ENCODE measurements at places on chromosomes 5 and 9.

DNA sequence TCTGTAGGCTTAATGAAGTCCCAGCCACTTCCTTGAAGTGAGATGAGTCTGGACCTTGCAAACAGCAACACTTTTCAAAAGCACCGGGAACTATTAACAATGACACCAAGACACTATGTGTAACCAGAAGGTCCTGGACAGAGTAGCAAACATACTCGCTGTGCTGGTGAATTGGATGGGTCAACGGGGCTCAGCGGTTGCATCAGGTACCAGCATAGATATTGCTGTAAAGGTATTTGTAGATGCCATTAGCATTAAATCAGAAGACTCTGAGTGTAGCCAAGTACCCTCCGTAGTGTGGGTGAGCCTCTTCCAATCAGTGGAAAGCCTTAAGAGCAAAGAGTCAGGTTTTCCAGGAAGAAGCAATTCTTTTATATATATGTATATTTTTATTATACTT lies 140.5 kb downstream of the IRX2 start:
- no peak for DNase-seq

GRCh38 chr5:25119650-25120049 lies 474.9 kb upstream of the CDH10 start:
- no peak for DNase-seq

DNA sequence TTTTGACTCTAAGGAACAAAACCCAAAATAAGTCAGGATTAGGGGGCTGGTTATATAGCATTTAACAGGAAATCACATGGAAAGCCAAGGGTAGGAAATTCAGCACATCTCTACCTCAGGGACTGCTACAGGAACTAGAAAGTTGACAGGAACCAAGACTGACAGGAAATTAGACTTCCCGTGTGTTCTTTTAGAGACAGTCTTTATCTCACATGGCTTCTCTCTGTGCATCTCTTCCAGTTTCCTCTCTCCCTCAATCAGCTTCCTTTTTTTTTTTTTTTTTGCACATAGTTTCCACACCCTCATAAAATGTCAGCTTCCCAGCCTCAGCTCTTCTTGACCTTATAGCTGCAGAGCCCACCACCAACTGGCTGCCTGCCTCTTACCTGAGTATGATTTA lies 4.8 kb downstream of the RECK start:
- no peak for DNase-seq

DNA sequence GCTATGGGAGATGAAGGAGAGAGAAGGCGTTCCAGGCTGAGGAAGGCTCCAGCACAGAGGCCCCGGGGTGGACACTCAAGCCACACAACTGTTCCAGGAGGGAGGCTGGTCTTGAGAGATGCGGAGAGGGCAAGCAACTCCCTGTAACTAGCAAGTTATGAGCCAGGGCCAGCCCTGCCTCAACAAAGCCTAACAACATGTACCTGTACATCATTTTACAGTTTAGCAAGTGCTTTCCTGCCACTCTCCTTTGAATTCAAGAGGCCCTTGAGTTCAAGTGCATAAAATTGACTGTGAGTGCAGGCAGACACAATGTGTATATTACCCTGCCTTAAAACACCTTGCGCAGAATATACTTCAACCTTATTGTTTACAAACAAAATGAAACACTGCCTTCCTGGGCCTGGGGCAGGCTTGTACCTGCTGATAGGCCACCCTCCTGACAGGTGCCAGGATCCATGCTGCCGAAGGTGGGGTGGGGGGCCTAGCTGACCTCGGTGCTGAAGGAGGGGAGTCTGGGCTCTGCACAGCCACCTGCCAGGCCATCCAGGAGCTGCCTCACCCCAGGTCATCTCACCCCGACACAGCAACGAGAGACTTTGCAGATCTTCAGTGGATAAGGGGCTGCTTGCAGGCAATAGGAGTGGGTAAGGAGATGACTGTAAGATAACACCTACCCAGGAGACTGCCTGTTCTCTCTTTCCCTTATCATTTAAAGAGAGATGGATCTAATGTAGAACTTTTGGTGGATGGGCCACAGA lies 80.0 kb downstream of the PPARGC1B start:
- DNase-seq, result no peak

GRCh38 chr9:21402386-21403251 lies 6.3 kb upstream of the IFNA8 start:
- DNase-seq, result no peak

GRCh38 chr5:148816357-148816756 lies 10.1 kb upstream of the ADRB2 start:
- DNase-seq, result no peak

GRCh38 chr9:34242830-34243229 lies 64.0 kb downstream of the UBAP1 start:
- no peak for DNase-seq

- no peak for DNase-seq
These were observed 59.8 kb upstream of the LPAR1 start for GRCh38 chr9:111098093-111098492.

GRCh38 chr5:159415301-159415937 lies 85.1 kb upstream of the IL12B start:
- DNase-seq, result no peak

DNA sequence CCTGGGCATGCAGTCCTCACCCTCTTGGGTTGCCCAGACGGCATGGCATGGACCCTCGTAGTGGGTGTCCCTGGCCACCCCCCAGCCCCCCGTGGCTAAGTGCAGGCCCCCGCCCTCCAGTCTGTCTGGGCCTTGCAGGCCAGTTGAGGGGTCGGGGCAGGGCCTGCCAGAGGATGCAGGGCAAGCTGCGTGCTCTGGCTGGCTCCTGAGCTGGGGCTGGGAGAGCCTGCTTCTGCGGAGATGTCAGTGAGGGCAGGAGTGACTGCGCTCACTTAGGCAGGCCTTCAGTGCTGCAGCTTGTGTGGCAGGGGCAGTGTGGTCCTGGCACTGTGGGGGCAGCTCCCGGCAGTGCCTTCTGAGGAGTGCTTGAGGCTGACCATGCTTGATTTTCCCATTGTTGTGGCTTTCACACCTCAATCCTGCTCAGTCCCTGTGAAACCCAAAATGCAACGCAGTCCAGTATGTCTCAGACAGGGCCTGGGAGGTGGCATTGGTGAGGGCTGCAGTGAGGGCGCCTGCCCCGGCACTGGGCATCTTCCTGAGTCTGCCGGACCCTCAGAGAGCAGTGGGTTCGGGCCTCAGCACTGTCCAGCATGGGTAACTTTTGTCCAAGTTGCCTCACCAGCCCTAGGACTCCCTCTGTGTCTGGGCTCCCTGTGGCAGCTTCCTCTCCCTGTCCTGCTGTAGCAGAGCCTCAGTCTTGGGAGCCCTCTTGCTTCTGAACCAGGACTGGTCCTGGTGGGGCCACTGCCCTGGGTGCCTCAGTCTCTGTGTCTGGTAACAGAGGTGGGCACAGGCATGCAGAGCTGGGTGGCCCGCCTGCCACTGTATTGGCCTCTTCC lies 93.0 kb downstream of the PHF2 start:
- no peak for DNase-seq

DNA sequence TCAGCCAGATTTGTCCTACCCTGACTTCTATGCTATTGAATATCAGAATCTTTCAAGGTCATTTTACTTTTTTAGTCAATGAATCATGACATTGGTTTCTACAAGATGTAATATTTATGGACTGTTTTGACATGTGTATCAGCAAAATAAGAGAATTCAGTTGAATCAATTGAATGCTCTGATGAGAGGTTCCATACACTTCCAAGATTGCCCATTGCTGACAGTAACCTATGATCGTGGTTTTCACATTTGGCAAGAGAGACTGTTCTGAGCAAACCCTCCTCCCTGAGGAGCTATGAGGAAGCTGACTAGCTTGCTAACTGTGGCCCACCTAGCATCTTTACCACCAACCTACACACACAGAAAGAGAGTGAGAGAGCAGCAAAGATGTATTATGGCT lies 56.7 kb upstream of the FST start:
- DNase-seq, result no peak

GRCh38 chr9:100579665-100580064 lies 1.8 kb downstream of the CAVIN4 start:
- DNase-seq, result no peak

DNA sequence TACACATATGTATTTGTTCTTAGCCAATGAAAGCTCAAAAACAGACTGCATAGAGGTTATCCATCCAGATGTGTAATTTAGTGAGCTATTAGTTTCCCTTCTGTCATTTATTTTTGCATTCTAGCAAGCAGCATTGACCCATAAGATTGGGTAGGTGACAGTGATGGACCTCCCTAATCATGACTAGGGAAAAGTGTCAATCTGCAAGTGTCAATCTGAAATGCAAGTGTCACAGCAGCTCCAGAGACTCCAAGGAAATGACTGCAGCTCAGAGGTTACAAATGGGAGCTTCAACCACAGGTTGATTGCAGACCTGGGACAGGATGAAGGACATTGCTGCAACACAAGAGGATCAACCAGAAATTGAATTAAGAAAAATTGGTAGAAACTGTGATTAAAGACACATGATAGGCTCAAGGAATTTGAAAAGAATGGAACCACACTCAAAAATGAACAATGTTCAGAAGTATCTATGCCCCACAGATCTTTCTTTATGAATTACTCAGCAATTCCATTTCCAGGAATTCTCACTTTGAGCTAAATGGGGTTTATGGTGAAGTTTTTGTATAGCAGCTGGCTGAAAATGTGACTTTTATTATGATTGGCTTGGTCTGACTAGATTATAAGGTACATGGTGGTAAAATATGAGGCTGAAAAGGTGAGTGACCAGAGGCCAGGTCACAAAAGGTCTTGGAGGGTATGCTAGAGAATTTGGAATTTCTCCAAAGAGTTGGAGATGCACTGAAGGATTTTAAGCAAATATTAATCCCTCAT lies 59.6 kb upstream of the HTR4 start:
- no peak for DNase-seq

GRCh38 chr5:141957367-141957996 lies 520 bp downstream of the PCDH12 start:
- no peak for DNase-seq

GRCh38 chr5:37836592-37837413 lies 3.0 kb downstream of the GDNF start:
- no peak for DNase-seq

- no peak for DNase-seq
These were observed 275.6 kb downstream of the CETN3 start for GRCh38 chr5:90133941-90134340.

DNA sequence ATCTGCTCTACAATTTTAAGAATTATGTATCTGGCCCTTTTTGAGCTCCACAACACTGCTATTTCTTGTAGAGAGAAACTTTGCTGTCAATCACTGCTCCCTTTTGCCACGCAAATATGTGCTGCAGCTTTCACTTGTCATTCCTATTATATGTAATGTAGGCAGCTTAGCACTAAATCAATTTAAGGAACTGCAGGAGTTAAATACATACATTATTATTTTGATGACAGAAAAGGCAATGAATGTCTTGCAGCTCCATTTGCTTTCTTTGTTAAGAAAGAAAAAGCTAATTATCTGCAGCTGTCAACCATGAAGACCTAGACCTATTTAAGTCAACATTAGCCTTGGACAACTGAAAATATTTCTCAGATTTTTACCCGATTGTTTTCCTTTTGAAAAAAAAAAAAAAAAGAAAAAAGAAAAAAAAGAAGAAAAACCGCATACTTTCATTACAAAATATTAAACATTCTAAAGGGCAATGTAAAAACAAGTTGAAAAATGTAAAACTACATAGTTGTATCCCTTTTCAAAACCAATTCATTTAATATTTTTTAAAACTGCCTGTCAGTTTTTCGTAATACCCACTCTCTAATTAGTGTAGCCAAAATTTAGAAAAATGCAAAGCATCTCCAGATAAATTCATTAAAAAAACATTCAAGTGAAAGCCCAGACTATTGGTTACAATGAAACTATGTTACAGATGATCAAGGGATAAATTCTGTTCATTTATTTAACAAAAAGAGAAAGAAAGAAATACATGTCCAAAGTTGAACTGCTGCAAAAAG lies 57.2 kb downstream of the RFX3 start:
- DNase-seq, result no peak

DNA sequence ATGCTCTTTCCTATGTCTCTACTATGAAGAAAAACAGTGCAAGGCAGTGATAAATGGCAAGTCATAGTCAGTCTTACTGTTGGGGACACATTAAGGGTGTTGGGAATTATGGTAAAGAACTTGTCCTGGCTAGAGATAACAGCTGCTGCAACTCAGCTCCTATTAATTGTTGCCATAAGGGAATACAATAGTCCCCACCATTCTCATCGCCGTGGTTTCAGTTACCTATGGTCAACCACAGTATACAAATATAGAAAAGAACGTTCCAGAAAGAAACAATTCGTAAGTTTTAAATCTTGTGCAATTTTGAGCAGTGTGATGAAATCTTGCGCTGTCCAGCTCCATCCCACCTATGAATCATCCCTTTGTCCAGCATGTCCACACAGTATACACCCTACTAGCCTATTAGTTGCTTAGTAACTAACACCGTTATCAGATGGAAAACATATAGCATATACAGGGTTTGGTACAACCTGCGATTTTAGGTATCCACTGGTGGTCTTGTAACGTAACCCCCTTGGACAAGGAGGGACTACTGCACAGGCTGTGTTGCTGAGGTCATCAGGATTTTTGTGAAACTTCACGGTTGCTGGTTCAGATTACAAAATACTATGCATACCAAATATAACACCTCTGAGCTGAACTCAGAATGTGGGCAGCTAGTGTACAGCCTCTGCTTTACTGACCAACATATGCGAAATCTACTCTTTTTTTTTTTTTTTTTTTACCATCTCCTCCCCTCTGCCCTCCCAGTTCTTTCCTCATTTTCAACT lies 53.5 kb downstream of the ZFR start:
- DNase-seq, result no peak

DNA sequence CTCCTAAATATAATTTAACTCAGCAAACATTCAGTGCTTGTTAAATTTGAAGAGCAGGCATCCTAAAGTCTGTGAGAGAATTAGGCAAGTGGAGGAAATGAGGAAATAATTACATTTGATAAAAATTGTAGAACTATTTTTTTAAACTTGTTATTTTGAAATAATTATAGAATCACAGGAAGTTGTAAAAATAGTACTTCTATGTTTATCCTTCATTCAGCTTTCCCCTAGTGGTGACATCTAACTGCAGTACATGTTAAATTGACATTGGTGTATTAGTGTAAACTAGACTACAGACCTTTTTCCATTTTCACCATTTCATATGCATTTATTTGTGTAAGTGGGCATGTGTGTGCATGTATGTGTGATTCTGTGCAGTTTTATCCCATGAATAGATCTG lies 51.6 kb downstream of the F2RL2 start:
- DNase-seq, result no peak

DNA sequence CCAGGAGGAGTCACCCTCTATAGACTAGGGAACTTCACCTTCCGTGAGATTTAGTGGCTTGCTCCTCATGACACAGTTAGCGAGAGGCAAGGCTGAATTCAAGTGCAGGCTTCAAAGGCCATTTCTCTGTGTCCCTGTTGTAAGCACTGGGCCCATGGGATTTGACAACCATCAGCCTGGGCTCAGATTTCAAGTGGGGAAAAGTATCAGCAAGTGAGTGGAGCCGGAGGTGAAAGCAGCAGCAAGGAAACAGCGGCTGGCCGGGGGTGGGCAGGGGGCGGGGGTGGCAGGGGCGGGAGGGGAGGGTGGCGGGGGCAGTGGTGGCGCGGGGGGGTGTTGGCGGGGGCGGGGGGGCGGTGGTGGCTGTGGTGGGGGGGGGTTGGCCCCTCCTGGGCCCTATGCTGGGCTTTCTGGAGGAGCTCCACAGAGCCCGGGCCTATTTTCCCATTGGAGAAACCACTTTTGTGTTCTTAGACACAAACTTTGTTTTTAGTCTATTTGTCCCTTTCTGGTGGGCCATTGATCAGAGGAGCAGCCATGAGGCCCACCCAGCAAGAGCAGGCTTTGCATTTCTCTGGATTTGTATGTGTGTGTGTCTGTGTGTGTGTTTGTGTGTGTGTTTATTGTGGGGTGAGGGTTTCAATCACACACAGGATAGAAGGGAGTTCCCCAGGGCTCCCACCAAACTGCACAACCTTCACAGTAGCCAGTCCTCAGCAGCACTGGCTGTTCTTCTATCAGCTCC lies 165.4 kb upstream of the RAI14 start:
- DNase-seq, result no peak
